ENCODE measurements at places on chromosomes 1 and 21. TPM values are rescaled to one million over a fixed set of nuclear protein-coding genes. Genes with fewer than 3 reads are reported as not detected.

The KPRP gene
- total RNA-seq = not detected

The DYNLT5 gene
- total RNA-seq = not detected

The DLGAP3 gene
- total RNA-seq = 0.27 TPM

The PAX7 gene
- total RNA-seq = not detected

The GIPC2 gene
- 0.07 TPM for total RNA-seq

The GPR25 gene
- total RNA-seq = not detected

The KRTAP19-2 gene
- total RNA-seq = not detected

The NUDT17 gene
- 1.8 TPM for total RNA-seq

The GBP5 gene
- total RNA-seq = 0.17 TPM

The APCS gene
- 0.42 TPM for total RNA-seq

The KANK4 gene
- total RNA-seq = not detected

The LEPR gene
- 6.0 TPM for total RNA-seq

The AIRE gene
- total RNA-seq = not detected

The KCNJ9 gene
- 0.05 TPM for total RNA-seq

The NCF2 gene
- total RNA-seq = 0.25 TPM

The ZRANB2 gene
- 67.9 TPM for total RNA-seq

The TMCC2 gene
- total RNA-seq = 2.7 TPM

The KRTAP21-2 gene
- not detected for total RNA-seq

The REN gene
- total RNA-seq = 0.47 TPM

The STX12 gene
- 27.6 TPM for total RNA-seq

The TNFRSF9 gene
- total RNA-seq = 0.20 TPM

The TGFBR3 gene
- 7.1 TPM for total RNA-seq

The SLAMF9 gene
- total RNA-seq = not detected

The ECM1 gene
- 2.0 TPM for total RNA-seq
